ENCODE measurements at places on chromosomes 3 and 15. TPM values are rescaled to one million over a fixed set of nuclear protein-coding genes. Genes with fewer than 3 reads are reported as not detected.

GRCh38 chr15:100595964-100596363 is 6.0 kb downstream of the LINS1 start:
- no peak for DNase-seq
- no peak overlapping the region for H3K27ac ChIP-seq
- H3K4me3 ChIP-seq: no peak overlapping the region
- peaks cover 12% of the 10 kb centered on the region for H3K4me1 ChIP-seq

- no peaks in the 10 kb centered on the region for H3K27me3 ChIP-seq
- H3K4me1 ChIP-seq: no peaks in the 10 kb centered on the region
- H3K4me3 ChIP-seq: no peak overlapping the region
Observed at GRCh38 chr3:190526787-190527762, 13.2 kb downstream of the IL1RAP start.

GRCh38 chr3:76585794-76586392 is 454.0 kb upstream of the ROBO2 start:
- no peak overlapping the region for H3K27ac ChIP-seq
- no peaks in the 10 kb centered on the region for H3K4me1 ChIP-seq
- H3K4me3 ChIP-seq: no peak overlapping the region

DNA sequence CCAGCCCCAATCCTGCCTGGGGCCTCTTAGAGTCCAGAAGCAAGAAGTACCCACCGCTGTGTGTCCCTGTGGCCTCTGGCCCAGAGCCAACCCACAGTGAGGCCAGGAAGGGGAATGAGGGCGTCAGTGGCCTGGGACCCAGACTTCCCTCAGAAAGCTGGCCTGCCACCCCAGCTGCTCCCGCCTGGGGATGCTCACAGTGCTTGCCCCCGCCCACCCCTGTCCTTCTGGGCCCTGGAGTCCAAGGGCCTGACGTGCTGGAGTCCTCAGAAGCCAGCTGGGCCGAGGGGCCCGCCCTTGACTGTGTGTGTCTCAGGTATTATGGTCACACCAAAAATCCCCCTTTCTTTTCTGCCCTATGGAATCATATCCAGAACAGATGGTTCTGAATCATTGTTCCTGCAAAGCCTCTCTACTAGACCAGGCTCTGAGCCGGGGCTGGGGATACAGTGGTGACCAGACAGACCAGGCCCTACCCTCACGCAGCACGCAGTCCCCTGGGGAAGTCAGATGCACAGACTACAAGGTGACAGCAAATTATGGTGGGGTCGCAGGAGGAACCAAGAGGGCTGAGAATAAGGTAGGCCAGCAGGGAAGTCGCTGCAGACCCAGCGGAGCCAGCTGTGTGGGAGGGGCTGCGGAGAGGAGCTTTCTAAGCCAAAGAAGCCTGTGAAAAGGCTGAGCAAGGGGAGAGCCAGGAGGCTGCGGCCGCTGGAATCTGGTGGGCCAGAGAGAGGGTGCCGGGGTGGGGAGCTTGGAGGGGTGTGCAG is 99.1 kb downstream of the VGLL4 start:
- DNase-seq: peak; percentile 68
- H3K4me1 ChIP-seq: peaks cover 28% of the 10 kb centered on the region
- H3K4me3 ChIP-seq: no peak overlapping the region
- no peaks in the 10 kb centered on the region for H3K27me3 ChIP-seq
- H3K27ac ChIP-seq: no peak overlapping the region

DNA sequence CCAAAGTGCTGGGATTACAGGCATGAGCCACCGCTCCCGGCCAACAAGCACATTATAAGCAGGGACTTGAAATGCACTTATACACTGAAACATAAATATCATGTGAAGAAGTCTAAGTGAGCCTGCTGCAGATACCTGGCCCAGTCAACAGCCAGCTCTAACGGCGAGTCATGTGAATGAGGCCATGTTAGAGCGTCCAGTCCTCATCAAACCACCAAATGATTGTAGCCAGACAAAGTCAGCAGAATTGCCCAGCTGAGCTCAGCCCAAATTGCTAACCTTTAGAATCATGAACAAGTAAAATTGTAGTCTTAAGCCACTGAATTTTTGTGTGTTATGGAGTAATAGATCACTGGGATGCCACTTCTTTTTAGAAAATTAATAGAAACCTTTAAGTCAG is 37.8 kb upstream of the UACA start:
- H3K27me3 ChIP-seq: no peaks in the 10 kb centered on the region
- H3K27ac ChIP-seq: peak overlapping the region; percentile 50
- no peak overlapping the region for H3K4me3 ChIP-seq
- H3K4me1 ChIP-seq: peaks cover 18% of the 10 kb centered on the region

RFT1 gene
- total RNA-seq: 10.9 TPM

FOXL2NB gene
- total RNA-seq: not detected

DNA sequence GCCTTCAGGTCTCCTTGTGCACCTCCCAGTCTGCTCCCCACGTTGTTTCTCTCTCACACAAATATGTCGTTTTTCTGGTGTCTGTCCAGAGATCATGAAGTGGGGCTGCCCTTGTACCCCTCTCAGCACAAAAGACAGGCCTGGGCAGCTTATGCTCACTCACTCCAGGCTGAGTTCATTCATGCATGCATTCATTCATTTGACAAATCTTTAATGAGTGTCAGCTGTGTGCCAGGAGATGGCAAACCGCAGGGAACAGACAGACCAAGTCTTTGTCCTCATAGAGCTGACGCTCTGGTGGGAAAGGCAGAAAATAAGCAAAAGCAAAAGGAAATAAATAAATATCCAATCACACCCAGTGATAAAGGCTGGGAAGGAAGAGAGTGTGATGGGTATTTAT is 7.6 kb upstream of the TRH start:
- H3K4me3 ChIP-seq: no peak overlapping the region
- H3K27me3 ChIP-seq: no peaks in the 10 kb centered on the region
- H3K4me1 ChIP-seq: no peaks in the 10 kb centered on the region
- H3K27ac ChIP-seq: no peak overlapping the region

TEX55 gene
- total RNA-seq: not detected

- no peak overlapping the region for H3K27ac ChIP-seq
- H3K4me1 ChIP-seq: no peaks in the 10 kb centered on the region
- no peaks in the 10 kb centered on the region for H3K27me3 ChIP-seq
- H3K36me3 ChIP-seq: no peaks in the 10 kb centered on the region
- DNase-seq: peak; percentile 50
- no peak overlapping the region for H3K4me3 ChIP-seq
Observed at GRCh38 chr3:170064108-170064507, 26.3 kb downstream of the GPR160 start.

FBXO40 gene
- total RNA-seq: not detected

CNTN6 gene
- 7.9 TPM for total RNA-seq

LYZL4 gene
- not detected for total RNA-seq

IL5RA gene
- 4.0 TPM for total RNA-seq

RBPMS2 gene
- 1.9 TPM for total RNA-seq

GRCh38 chr15:74793135-74794028 is 11.5 kb downstream of the CSK start:
- no peak overlapping the region for H3K4me3 ChIP-seq
- H3K27ac ChIP-seq: peak overlapping the region; percentile 35
- no peaks in the 10 kb centered on the region for H3K27me3 ChIP-seq
- peaks cover under 1% of the 10 kb centered on the region for H3K36me3 ChIP-seq
- H3K4me1 ChIP-seq: peaks cover 54% of the 10 kb centered on the region
- DNase-seq: peak; percentile 79

GRCh38 chr15:39365873-39366272 is 215.0 kb upstream of the THBS1 start:
- no peaks in the 10 kb centered on the region for H3K27me3 ChIP-seq
- H3K36me3 ChIP-seq: no peaks in the 10 kb centered on the region
- H3K4me1 ChIP-seq: no peaks in the 10 kb centered on the region
- no peak overlapping the region for H3K4me3 ChIP-seq
- no peak for DNase-seq

DNA sequence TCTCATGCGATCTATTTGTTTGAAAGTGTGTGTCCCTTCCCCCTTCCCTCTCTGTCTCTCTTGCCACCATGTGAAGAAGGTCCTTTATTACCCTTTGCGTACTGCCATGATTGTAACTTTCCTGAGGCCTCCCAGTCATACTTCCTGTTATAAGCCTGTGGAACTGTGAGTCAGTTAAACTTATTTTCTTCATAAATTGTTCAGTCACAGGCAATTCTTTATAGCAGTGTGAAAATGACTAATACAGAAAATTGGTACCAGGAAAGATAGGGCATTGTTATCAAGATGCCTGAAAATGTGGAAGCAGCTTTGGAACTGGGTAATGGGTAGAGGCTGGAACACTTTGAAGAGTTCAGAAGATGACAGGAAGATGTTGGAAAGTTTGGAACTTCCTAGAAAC is 743.7 kb upstream of the NECTIN3 start:
- no peak overlapping the region for H3K4me3 ChIP-seq
- no peak for DNase-seq
- H3K36me3 ChIP-seq: no peaks in the 10 kb centered on the region
- no peak overlapping the region for H3K27ac ChIP-seq
- no peaks in the 10 kb centered on the region for H3K4me1 ChIP-seq

- H3K27ac ChIP-seq: no peak overlapping the region
- H3K27me3 ChIP-seq: no peaks in the 10 kb centered on the region
- H3K4me3 ChIP-seq: no peak overlapping the region
- H3K4me1 ChIP-seq: peaks cover 8% of the 10 kb centered on the region
Observed at GRCh38 chr3:48696601-48697000, 10.9 kb upstream of the NCKIPSD start.

- H3K4me1 ChIP-seq: peaks cover 6% of the 10 kb centered on the region
- peak overlapping the region; percentile 80 for H3K27ac ChIP-seq
- DNase-seq: no peak
- H3K4me3 ChIP-seq: no peak overlapping the region
- H3K36me3 ChIP-seq: no peaks in the 10 kb centered on the region
- no peaks in the 10 kb centered on the region for H3K27me3 ChIP-seq
Observed at GRCh38 chr15:79978655-79979514, 7.9 kb upstream of the BCL2A1 start.

DNA sequence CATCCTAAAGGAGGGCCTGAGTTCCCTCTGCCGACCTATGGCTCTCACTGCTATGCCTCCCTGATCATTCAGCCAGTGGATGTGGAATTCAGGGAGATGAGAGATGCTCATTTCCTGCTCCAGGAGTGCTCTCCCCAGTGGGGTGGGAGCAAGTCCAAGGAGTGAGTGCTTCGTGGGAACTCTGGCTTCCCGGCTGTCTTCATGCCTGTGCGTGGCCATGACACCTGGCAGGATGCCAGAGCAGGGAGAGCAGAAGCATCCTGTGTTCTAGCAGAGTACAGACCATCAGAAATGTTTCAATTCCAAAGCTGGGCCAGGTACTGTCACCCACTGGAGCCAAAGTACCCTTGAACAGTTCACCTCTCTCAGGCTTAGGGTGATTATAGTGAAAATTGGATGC is 45.1 kb downstream of the APH1B start:
- no peak overlapping the region for H3K4me3 ChIP-seq

MRPL46 gene
- 18.8 TPM for total RNA-seq

GRCh38 chr3:149274220-149274619 is 52.6 kb upstream of the CP start:
- H3K27me3 ChIP-seq: no peaks in the 10 kb centered on the region
- H3K4me1 ChIP-seq: peaks cover 10% of the 10 kb centered on the region
- H3K36me3 ChIP-seq: no peaks in the 10 kb centered on the region
- no peak overlapping the region for H3K4me3 ChIP-seq
- no peak overlapping the region for H3K27ac ChIP-seq

KCNH8 gene
- 0.15 TPM for total RNA-seq

DNA sequence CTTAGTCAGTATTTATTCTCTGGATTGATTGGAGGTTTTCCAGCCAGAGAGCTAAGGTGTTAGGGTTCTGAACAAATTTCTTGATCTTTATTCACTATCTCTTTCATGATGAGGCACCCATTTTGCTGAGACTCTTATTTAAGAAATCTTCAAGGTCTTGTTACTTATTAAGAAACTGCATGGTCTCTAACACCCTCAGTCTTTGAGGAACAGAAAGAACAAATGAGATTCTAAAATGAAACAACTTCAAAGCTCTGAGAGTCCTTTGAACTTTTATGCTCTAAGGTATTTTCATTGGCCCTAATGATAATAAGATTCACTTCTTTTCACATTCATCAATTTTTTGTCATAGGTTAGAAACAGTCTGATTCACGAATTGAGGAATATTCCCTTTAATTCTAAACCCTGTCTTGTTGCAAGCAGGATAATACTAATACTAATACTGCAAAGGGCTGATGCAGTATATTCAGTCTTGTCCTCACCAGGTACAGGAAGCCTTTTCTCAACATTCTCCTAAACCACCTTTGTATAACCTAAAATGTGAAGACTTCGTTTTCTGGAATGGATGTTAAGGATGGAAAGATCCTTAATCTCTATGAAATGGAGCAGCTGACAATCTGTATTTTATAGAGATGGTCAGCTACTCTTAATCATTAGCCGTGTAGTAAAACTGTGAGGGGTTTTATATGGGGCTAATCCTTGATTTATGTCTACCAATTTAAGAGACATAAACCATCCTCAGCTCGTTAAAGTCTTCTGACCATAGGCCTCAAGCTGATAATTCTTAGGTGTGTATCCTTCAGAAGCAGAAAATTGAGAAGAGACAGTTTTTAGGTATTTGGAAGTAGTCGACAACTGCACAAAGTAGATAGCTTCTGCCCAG is 198.3 kb downstream of the OTOL1 start:
- no peak overlapping the region for H3K4me3 ChIP-seq
- no peaks in the 10 kb centered on the region for H3K36me3 ChIP-seq
- no peaks in the 10 kb centered on the region for H3K27me3 ChIP-seq
- H3K27ac ChIP-seq: no peak overlapping the region
- no peaks in the 10 kb centered on the region for H3K4me1 ChIP-seq

- no peak overlapping the region for H3K27ac ChIP-seq
- H3K4me1 ChIP-seq: peaks cover 21% of the 10 kb centered on the region
- no peaks in the 10 kb centered on the region for H3K36me3 ChIP-seq
- no peaks in the 10 kb centered on the region for H3K27me3 ChIP-seq
- no peak overlapping the region for H3K4me3 ChIP-seq
Observed at GRCh38 chr3:58588030-58588614, 10.9 kb upstream of the FAM107A start.

GRCh38 chr3:100761211-100761942 is 52.1 kb downstream of the TFG start:
- no peaks in the 10 kb centered on the region for H3K4me1 ChIP-seq
- DNase-seq: no peak
- no peak overlapping the region for H3K4me3 ChIP-seq
- H3K27ac ChIP-seq: no peak overlapping the region
- H3K36me3 ChIP-seq: no peaks in the 10 kb centered on the region

DNA sequence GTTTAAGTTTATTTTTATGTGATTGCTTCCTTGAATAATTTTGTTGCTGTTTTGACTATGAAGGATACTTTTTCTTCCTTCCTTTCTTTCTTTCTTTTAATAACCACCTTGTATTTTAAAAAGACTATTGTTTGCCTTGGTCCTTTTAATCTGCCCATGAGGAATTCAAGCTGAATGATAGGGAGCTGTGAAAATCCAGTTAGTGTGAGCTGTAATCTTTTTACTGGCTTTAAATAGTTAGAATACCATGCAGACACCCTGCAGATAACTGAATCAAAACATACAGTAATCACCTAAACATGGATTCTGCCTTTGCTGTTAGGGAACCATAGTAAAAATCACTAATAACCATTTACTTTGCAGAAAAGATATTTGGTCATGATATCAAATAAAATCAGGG is 110.7 kb downstream of the RSRC1 start:
- no peaks in the 10 kb centered on the region for H3K36me3 ChIP-seq
- no peaks in the 10 kb centered on the region for H3K27me3 ChIP-seq
- no peak overlapping the region for H3K27ac ChIP-seq
- no peaks in the 10 kb centered on the region for H3K4me1 ChIP-seq

- DNase-seq: no peak
- no peaks in the 10 kb centered on the region for H3K36me3 ChIP-seq
Observed at GRCh38 chr3:189340680-189341460, 169.1 kb downstream of the TPRG1 start.

IFT122 gene
- total RNA-seq: 25.3 TPM

OR5K2 gene
- not detected for total RNA-seq

- no peaks in the 10 kb centered on the region for H3K36me3 ChIP-seq
- no peak overlapping the region for H3K27ac ChIP-seq
- no peak for DNase-seq
- no peak overlapping the region for H3K4me3 ChIP-seq
Observed at GRCh38 chr3:174659511-174659910, 199.6 kb upstream of the NAALADL2 start.

- no peaks in the 10 kb centered on the region for H3K4me1 ChIP-seq
- H3K27ac ChIP-seq: no peak overlapping the region
- H3K36me3 ChIP-seq: no peaks in the 10 kb centered on the region
Observed at GRCh38 chr3:54270816-54271526, 148.6 kb downstream of the CACNA2D3 start.

Data from upper lobe of left lung (tissue), 6 donors.